Smooth muscle cell of the brain vasculature (primary cell): ENCODE measurements at places on chromosomes 5 and 9.

GRCh38 chr5:89756955-89757354, 652.6 kb downstream of the CETN3 start:
- DNase-seq: no peak

- DNase-seq: no peak
These were observed 64.9 kb downstream of the RALGPS1 start for GRCh38 chr9:126979461-126979860.

DNA sequence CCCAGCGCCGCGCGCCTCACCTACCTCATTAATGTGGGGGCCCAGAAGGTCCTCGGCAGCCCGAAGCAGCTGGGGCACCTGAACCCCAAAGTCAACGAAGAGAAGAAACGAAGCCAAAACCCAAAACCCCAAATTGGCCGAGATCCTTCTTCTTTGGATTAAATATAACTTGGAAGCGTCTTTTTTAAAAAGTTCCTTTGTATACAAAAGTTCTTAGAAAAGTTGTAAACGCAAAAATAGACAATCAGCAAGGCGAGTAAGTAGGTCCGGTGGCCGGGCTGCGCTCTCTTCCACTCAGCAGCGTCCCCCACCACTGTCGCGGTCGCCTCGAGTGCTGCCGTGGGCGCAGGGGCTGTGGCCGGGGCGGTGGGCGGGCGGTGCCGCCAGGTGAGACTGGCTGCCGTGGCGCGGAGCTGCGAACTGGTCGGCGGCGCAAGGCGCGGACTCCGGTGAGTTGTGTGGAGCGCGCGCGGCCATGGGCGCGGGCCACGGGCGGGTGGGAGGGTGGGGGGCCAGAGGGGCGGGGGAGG, 360 bp downstream of the KLF4 start:
- DNase-seq: no peak

DNA sequence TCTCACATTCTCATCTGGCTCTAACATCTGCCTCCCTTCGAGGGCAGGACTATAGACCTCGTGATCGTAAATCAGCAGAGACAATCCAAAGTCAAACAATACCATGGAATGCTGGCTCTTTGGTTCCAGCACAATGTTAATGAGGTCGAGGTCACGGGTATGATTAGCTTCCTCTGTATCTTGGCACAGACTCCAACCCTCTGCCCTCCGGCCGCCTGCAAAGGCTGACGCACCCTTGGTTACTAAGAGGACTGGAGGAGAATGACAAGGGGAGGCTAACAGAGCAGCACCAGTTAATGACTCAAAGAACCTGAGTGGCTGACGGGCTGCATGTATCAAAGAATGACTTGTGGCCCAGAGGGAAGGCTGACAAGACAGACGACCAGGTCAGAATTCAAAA, 10.1 kb downstream of the LHFPL2 start:
- DNase-seq: no peak

DNA sequence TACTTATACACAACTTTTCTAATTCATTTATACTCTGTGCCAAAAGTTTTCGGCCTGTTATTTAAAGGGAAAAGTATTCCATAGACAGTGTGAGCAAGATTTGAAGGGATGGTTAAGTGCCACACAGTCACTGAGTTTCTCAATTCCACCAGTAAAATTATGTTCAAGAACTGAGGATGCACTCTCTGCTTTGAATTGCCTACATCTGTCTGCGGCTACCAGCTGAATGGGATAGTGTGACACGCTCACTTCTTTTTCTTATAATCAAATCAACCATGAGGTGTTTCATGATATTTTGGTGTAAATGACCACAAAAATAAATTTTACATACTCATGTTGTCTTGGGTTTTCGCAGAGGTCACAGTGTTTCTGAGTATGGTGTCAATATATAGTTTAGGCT, 218.4 kb upstream of the TMEM161B start:
- DNase-seq: no peak

GRCh38 chr9:133772581-133772980, 34.4 kb upstream of the SARDH start:
- no peak for DNase-seq

DNA sequence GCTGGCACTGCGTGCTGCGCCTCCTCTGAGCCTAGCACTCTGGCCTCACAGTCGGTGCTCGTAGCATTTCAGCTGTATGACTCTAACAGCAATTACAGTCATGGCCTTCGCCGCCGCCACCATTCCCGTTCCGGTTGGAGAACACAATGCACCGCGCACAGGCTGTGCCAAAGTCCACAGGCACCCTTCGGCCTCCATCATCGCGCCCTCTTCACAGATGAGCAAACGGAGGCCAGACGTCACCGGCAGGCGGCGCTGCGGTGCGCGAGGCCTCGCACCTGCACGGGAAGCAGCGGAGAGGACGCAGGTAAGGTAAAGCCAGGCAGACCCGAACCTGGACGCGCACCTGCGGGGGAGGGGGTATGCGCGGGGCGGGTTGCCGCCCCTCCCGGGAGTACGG, 128.9 kb downstream of the BARX1 start:
- no peak for DNase-seq

GRCh38 chr5:36790847-36791246, 85.7 kb upstream of the NIPBL start:
- DNase-seq: no peak
